NCI-H1930 (cell line): ENCODE measurements at places on chromosomes 6 and 20.

- DNase-seq: no peak
Observed at GRCh38 chr6:166179704-166180103, 12.1 kb upstream of the TBXT start.

DNA sequence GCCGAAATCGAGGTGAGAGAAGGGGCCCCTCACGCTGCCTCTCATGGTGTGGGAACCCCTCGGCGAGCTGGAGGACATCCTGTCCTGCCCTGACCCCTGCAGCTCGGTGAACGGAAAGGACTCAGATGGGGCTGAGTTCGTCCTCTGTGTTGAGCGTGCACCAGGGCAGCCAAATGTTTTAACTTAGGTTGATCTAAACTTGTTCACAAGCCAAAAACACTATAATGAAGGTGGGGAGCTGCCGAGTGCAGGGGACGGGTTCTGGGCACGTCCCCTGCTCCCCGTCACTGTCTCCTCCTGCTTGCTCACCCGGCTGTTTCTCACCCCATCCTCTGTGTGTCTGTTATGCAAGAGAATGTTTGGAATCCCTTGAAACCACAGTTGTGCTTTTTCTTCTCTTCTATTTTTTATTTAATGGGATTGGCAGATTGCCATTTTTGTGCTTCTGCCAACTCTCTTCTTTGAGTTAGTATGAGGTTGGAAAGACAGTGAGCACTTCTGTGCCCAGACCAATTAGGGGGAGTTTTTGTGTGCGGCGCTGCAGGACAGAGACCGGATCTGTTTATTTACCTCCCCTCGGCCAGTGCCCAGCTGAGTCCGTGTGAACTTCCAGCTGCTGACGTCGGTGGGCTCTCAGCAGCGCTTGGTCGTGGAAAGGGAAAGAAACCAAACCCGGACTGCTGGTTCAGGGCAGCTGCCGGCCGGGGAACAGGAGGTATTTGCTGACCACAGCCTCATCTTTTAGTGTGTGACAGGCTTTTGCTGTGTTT is 158.1 kb downstream of the DTNBP1 start:
- DNase-seq: no peak

DNA sequence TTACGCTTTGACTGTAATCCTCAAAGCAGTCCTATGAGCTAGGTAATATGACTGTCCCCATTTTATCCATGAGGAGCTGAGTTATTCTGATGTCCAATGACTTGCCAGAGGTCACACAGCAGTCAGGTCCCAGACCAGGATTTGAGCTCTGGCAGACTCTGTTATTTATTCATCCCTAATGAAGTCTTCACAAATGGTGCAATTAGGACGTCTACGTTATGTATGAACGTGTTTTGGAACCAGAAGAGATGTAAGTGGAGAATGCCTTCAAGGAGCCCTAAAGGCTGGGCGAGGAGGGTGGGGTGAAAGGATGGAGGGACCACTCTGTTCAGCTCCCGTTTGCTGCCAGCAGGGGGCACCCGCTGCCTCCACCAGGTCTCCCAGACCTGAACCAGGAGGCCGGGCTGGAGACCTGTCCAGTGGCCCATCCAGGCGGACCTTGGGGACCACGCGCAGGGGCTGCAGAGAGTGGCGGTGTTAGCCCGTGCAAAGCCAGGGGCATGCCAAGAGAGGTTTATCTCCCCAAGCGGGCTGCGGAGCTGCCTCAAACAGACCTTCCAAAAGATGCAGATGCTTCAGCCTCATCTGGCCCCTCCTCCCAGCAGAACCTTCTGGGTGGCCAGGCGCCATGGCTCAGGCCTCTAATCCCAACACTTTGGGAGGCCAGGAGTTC is 15.2 kb upstream of the ZNF335 start:
- DNase-seq: peak; percentile 81

- DNase-seq: no peak
Observed at GRCh38 chr20:57073402-57073801, 193.0 kb downstream of the BMP7 start.

- DNase-seq: no peak
Observed at GRCh38 chr6:7236306-7237209, 76.4 kb downstream of the SSR1 start.
